ENCODE measurements at places on chromosomes 2 and 18.

DNA sequence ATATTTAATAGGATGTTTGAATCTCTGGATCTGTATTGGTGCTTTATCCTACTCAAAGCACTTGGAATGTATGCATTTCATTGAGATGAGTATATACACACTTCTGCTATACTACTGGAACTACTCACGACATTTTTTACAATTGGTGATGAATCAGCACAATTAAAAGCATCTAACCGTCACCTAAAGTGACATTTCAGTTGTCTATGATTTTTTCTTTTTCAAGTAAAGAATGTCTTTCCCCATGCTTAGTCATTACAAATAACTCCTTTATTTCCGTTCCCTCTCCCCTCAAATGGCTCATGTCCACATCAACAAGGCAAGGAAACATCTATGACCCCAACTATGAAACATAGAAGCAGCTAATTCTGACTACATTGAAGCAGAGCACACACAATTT lies 77.3 kb downstream of the CLIP4 start:
- no peak for DNase-seq

GRCh38 chr2:132814651-132815050 lies 144.6 kb upstream of the LYPD1 start:
- no peak for DNase-seq

DNA sequence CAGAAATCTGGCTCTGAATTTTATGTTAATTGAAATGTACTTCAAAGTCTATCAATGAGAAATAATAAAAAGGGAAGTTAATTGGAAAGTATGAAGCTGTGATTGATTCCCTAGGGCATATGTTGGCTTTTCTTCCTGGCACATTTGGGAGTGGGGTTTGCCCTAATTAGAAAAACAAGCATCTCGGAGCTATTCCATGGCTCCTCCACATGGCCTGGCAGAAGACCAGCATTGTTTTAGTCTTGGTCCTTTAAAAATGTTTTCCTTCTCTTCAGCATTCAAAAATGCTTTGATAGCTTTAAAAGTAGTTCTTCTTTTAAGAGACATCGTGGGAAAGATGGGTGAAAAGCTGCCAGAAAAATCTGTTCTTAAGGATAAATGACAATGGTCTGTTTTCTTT lies 445.5 kb upstream of the PKDCC start:
- DNase-seq = no peak

DNA sequence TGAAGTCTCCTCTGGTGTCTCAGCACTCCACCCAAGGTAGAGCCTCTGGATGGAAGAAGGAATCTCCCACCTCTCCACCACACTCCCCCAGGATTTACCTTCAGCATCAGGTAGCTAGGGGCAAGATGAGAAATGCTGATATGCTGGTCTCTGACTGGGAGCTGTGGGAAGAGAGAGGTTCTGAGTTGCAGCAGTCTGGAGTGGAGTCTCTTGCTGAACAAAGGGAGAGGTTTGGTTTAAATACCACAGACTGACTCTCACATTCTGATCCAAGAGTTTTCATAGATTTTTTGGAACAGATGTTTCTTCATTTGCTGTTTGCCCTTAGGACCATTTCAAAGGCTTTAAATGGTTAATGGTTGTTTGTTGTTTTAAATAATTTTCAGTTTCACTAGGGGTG lies 1.1 kb upstream of the CFLAR start:
- no peak for DNase-seq

DNA sequence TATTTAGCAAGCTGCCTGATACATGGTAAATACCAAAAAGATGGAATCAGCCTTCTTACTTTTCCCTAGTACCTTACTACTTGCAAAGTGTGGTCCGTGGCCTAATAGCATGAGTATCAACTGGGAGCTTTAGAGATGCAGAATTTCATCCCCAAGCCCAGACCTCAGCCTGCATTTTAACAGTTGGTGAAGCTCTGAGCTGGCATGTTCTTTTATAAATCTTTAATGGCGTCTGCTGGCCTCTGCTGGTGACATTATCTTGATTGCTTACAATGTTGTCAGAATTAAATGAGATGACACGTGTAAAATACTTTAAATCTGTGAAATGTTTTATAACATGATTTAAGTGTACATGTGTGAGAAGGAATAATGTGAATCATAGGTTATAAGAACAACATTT lies 115.1 kb upstream of the NOSTRIN start:
- DNase-seq = no peak

GRCh38 chr2:173760553-173760952 lies 204.6 kb downstream of the SP3 start:
- no peak for DNase-seq

GRCh38 chr18:2824865-2825264 lies 21.9 kb upstream of the EMILIN2 start:
- no peak for DNase-seq

DNA sequence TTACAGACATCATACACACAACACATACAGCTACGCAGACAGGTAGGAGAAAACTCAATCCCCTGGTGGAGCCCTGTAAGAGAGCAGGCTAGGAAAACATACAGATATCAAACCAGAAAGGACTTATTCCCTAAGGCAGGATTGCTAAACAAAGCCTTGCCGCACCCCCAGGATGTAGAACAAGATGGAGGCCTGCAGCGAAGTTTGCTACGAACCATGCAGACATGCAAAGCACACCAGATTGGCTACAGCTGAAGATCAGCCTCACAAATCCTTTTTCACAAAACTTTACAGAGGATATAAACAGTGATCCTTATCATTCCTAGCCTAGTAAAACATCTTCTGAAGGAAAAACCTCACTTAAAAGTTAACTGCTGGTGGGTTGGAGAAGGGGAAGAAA lies 28.3 kb downstream of the C18orf54 start:
- DNase-seq = no peak

All from CD4-positive, alpha-beta T cell treated with Interleukin-4 for 4 hours (primary cell).